ENCODE measurements at places on chromosomes 5 and 9. TPM values are rescaled to one million over a fixed set of nuclear protein-coding genes. Genes with fewer than 3 reads are reported as not detected.

DNA sequence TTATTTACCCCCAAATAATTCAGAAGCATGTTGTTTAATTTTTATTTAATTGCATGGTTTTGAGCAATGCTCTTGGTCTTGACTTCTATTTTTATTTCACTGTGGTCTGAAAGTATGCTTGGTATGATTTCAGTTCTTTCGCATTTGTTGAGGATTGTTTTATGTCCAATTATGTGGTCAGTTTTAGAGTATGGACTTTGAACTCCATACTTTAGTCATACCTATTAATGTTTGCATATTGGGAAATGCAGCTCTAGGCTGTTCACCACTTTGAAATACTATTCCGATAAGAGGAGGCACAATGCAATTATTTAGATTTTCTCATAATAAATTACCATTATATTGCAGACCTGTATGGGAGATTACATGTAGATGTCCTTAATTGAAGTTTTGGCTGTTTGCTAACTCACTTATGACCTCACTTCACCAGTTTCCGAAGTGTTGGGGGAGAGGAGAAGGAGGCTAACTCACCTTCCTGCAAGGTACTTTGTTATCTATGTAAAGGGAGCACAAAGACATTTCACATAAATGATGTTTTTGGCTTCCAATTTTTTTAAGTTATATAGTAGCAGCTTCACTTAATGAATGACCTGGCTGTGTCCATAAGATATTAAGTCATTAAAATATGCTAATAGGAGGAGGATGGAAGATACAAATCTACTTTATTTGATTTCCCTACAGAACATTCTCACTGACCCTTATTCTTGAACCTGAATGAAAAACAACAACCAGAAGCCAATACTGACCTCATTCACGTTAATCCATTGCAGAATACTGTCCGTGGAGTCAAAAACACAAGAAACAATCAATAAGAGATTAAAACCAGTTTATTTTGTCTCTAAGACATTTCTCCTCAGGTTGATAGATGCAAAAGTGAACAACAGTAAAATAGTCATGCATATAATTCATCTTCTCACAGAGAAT is 970.3 kb upstream of the ARRDC3 start:
- peak; percentile 73 for DNase-seq

DNA sequence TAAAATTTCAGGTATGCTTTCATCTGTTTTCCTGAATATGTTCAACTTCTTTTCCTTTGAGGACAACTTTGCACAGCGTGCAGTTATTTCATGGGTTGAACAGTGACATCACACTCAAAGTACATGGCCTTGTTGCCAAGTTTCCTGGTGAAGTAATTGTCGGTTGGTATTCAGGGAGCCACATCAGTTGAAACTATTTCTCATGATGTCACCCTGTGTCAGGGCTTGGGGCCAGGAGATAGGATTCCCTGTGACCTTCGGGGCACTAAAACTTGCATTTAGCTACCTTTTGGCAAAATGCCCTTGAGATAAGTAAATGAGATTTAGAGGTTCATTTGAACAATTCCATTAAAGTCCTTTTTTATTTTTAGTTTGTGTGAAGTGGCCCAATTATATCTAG is 383.9 kb downstream of the SH3GL2 start:
- DNase-seq: no peak

DNA sequence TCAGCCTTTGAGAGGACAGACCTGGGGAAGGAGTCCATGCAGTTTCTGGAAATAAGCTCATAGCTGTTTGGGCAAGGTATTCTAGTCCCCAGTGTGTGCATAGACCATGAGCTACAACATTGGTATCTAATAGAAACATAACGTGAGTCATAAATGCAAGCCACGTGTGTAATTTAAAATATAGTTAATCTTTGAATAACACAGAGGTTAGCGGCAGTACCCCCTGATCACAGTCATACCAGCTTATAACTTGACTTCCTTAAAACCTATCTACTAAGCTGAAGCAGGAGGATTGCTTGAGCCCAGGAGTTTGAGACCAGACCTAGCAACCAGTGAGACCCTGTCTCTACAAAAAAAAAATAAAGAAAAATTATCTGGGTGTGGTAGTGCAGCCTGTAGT is 46.4 kb upstream of the CPEB4 start:
- no peak for DNase-seq

GRCh38 chr9:109507421-109507838 is 9.3 kb upstream of the PTPN3 start:
- peak; percentile 31 for DNase-seq

GRCh38 chr5:168646335-168646734 is 67.2 kb upstream of the PANK3 start:
- no peak for DNase-seq

GRCh38 chr5:33272288-33272687 is 168.5 kb upstream of the TARS1 start:
- peak; percentile 53 for DNase-seq

DNA sequence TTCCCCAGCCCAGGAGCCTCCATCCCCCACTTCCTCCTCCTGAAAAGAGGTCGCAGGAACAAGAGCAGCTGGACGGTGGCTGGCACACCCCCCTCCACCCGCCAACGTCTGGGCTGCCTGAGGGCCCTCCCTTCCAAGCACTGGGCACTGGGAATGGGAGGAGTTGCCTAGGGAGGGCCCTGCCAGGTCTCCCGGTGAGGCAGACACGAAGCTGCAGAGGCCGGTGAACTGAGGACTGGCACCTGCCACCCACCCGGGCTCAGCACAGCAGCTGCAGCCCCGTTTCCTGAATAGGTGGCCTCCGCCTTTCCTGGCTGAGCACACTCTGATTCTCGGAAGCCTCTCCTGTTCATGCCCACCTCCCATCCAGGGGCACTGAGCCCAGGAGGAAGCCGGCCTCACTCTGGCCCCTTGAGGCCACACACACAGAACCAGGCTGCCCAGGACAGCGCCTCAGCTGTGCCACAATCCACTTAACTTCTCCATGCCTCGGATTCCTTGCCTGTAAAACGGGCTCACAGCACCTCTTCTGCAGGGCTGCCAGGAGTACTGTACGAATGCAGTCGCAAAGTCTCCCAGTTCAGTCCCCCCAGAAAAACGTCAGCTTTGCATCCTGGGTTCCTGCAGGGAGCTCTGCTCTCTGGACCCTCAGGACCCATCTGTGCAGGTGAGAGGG is 1.3 kb downstream of the NPDC1 start:
- no peak for DNase-seq

- DNase-seq: no peak
Measured at GRCh38 chr9:113219186-113219936, 1.7 kb downstream of the FKBP15 start.

- DNase-seq: no peak
Measured at GRCh38 chr9:84779883-84780282, 110.4 kb downstream of the NTRK2 start.

DNA sequence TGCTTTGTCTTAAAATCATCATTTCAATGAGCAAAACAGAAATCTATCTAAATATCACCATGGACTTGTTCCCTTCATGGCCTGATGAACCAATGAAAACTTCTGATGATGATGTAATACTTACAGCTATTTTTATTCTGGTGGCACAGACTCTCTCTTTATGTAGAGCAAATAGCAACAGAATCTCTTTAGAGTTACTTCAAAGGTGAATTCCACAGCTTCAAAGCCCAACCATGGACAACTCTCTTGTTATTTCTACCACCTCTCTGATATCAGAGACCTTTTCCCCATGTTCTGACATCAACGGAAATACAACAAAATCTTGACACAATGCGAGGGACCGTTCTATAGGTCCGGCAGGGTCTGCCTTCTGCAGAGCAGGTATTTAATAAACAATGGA is 70.1 kb downstream of the RETREG1 start:
- DNase-seq: no peak

DNA sequence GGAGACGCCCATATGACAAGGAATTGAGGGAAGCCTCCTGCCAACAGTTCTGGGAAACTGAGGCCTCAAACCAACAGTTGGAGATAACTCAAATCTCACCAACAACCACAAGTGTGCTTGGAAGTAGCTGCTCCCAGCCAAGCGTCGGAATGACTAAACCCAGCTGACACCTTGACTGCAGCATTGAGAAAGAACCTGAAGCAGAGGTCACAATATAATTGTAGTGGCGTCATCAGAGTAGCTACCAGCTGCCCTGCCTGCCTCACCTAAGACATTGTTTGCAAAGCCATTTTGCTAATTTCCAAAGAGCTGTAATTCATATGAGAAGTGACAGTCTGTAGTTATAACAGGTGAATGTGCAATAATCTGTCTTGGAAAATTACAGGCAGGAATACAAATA is 40.8 kb upstream of the ANKRD31 start:
- DNase-seq: no peak

- DNase-seq: no peak
Measured at GRCh38 chr5:74651710-74652109, 11.2 kb upstream of the ENC1 start.

DNA sequence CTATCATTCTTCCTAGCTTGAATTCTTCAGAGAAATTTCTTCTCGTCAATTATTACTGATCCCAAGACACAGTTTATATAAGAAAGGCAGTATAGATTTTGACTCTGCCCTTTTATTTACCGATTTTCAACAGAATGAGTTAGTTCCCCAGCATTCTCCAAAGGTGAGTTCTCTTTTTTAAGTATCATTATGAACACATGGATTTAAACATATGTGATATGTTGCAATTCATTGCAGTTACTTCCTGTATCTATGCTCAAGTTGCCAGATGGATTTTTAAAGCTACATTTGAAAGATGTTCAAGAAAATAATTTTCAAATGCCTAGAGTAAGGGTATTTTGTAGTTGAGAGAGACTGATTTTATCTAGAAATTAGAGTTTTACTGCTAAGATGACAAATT is 8.4 kb downstream of the WDR41 start:
- no peak for DNase-seq

GRCh38 chr5:180428598-180428997 is 65.6 kb upstream of the CNOT6 start:
- DNase-seq: no peak

- no peak for DNase-seq
Measured at GRCh38 chr5:132915681-132916080, 42.2 kb downstream of the LEAP2 start.

GRCh38 chr5:124737651-124738050 is 8.8 kb downstream of the ZNF608 start:
- no peak for DNase-seq

- no peak for DNase-seq
Measured at GRCh38 chr5:10351199-10351905, 2.1 kb upstream of the MARCHF6 start.

DNA sequence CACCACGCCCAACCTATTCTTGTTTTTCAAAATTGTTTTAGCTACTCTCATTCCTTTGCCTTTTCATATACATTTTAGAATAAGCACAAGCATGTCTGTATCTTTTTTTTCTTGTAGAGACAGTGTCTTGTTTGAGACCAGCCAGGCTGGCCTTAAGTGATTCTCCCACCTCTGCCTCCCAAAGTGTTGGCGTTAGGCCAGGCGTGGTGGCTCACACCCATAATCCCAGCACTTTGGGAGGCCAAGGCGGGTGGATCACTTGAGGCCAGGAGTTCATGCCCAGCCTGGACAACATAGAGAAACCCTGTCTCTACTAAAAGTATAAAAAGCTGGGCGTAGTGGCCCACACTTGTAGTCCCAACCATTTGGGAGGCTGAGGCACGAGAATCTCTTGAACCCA is 13.1 kb downstream of the RNF44 start:
- no peak for DNase-seq

DNA sequence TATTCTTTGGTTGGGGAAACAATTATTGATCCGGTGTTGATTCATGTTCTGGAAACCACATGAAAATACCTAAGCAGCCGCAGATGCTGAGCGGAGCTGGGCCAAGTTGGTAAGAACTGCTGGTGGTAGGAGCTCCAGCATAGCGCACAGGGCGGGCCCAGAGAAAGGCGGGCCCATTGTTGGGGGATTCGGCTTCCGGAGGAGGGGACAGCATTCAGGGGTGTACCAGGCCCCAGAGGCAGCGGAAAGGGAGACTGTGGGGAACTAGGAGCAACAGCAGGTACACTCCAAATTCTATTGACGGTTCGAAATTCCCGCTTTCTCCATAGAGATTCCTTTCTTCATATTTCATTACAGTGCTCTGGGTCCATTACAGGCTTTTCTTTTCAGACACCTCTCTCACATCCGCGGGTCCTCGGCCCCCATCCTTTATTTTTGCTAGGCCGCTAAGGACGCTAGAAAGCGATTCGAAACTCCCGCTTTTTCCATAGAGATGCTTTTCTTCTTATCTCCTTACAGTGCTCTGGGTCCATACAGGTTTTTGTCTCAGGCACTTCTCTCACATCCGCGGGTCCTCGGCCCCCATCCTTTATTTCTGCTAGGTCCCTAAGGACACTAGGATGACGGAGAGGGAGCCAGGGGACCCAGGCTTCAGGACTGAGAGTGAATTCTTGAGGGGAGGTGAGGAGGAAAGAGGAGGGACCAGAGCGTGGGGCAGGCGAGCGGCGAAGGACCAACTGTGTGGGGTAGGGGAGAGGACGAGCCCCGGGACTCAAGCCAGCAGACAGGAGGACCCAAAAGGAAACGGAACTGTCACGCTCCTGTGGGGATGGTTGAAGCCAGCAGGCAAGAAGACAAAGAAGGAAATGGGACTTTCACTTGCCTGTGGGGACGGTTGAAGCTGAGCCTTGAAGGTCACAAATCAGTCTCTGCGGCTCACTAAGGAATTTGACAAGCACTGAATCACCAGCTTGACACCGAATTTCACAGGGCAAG is at the start of gene CCDC152:
TSS of gene CCDC152 (plus strand) at position 213 of the 996 bp plus-strand sequence. CDS start 2,304 bp downstream, outside the sequence.
- DNase-seq: no peak

DNA sequence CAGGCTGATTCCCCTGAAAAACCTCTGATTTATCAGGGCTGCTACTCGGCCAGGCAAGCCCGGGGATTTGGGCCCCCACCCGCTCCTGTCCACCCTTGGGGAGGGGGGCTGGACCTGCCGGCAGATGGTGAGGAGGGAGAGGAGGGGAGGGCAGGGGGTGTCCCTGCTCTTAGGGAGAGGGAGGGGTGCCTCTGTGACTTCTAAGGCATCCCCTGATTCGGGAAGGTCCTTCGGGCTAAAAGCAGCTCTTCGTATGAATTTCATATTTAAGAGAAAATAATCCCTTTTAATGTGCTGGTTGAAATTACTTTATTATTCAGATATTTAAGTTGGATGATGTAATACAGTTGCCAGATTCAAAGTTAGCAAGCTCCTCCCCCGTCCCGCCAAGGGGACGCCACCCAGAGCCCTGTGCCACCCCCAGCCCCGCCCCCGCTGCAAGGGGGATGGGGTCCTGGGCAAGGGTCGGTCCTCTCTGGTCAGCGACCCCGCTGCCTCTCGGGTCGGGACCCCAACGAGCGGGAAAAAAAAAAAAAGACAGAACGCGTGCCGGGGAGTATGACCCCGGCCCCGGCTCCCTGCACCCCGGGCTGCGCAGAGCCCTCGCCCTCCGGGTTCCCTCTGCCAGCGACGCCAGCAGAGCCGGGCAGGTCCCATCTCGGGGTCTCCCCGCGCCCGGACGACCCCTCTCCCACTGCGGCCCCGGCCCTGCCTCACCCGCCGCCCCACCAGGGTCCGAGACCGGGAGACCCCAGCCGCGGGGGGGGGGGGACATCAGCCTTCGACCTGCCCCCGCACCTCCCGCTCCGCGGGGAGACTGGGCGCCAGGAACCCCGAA is 12.4 kb downstream of the LHX3 start:
- no peak for DNase-seq

GRCh38 chr5:98771382-98772109 is 1.9 kb upstream of the RGMB start:
- peak; percentile 69 for DNase-seq

- DNase-seq: no peak
Measured at GRCh38 chr5:170107674-170108073, 2.0 kb downstream of the FOXI1 start.

- DNase-seq: no peak
Measured at GRCh38 chr5:132063090-132063911, 2.8 kb downstream of the IL3 start.

LAMC3 gene
- polyA plus RNA-seq: not detected

MARCOL gene
- polyA plus RNA-seq: not detected

SLC45A2 gene
- polyA plus RNA-seq: not detected

IL13 gene
- not detected for polyA plus RNA-seq

NPR3 gene
- 8.1 TPM for polyA plus RNA-seq

ZNF484 gene
- 1.4 TPM for polyA plus RNA-seq

HSD17B3 gene
- polyA plus RNA-seq: not detected
